ENCODE measurements at places on chromosomes 5 and 9. TPM values are rescaled to one million over a fixed set of nuclear protein-coding genes. Genes with fewer than 3 reads are reported as not detected.

The TMEM141 gene
- total RNA-seq: 109 TPM

The BDP1 gene
- total RNA-seq: 27.7 TPM

The TSLP gene
- total RNA-seq: 0.61 TPM

The SPINK7 gene
- total RNA-seq: not detected

The TRIM7 gene
- 14.3 TPM for total RNA-seq

The NPDC1 gene
- total RNA-seq: 29.2 TPM

The TGFBI gene
- total RNA-seq: 40.6 TPM

All from epithelial cell of umbilical artery (primary cell).